ENCODE measurements at places on chromosomes 5 and 9.

GRCh38 chr5:11903614-11904264 is 507 bp downstream of the CTNND2 start:
- DNase-seq = peak; percentile 77

- no peak for DNase-seq
These were observed 98.8 kb downstream of the GCNT1 start for GRCh38 chr9:76557674-76558225.

DNA sequence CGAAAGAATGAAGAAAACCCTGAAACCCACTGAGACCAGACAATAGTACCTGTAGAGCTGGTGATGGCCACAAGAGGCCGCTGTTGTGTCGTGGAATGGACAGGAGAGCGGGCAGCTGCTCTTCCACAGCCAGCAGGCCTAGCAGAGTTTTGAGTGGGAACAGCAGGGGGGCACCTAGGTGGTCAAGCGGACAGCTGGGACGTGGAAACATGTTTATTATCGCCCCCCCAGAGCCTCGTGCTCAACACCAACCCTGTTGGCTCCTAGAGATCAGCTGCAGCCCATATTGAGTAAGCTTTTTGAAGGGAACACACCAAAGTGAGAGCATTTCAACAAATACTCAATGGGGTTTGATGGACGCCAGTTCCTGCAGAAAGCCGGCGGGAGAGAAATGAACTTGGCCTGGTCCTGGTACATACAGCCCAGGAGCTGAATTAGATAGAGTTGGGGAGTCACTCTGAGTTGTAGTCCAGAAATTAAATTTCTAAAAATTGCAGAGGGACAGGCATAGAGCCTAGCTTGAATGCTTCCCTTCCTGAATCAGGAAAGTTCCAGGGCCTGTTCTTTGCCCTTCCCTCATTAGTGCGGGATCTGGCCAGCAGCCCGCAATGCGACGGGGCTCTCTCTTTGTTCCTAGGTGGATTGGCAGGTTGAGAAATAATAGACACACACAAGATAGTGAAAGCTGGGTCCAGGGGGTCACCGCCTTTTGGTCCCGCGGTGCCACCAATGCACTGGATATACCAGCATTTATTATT is 33.8 kb downstream of the MFAP3 start:
- DNase-seq = peak; percentile 91

GRCh38 chr5:146208916-146209522 is 5.6 kb downstream of the RBM27 start:
- DNase-seq = no peak

GRCh38 chr5:112823656-112824055 is 37.4 kb upstream of the SRP19 start:
- DNase-seq = no peak

GRCh38 chr5:31477516-31477915 is 54.4 kb downstream of the DROSHA start:
- no peak for DNase-seq

DNA sequence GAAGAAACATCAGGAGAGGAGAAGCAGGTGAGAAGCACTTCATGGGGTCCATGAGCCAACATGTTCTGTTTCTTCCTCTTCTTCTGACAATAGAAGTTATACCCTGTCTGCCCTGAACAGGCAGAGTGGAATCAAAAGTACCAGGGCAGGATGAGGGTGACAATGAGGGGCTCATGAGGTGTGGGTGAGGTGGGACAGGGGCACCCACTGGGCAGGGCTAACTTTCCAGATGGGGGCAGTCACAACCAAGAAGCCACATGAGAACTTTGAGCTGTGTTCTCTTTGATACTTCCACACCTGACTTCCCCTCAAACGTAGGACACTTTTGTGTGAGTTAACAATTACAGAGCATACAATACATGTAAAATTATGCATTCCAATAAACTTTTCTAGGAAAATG is 92.7 kb downstream of the LHFPL2 start:
- no peak for DNase-seq

- DNase-seq = no peak
These were observed 22.5 kb downstream of the PRUNE2 start for GRCh38 chr9:76883341-76883855.

DNA sequence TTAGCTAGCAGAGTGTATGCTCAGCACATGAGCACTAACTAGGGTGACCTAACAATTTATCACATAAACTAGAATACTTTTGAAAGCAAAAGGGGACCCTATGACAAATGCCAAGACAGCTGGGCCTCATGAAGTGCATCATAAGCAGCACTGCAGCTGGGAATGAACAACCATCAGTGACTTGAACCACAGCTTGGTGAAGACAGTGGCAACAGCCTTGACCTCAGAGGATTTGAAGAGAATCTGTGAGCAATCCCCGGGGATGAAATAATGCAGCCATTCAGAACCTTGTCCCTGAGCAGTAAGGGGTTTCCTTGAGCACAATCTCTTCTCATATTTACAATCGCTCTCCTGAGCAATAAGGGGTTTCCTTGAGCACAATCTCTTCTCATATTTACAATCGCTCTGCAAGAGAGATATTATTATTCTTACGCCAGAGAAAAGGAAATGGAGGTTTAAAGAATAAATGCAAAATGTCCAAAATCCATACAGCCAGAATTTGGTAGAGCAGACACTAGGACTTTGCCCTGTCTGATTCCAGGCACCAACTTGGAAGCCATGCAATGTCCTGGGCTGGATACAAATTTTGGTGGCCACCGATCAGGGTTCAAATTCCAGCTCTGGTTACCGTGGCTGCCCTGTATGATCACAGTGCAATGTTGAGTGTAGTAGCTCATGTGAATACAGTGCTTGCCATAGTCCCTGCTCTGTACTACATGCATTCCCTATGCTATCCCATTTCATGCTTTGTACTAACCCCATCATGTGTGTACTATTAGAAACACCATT is 846 bp upstream of the NSG2 start:
- no peak for DNase-seq

Measured in nephron progenitor cell (in vitro differentiated cells).